ENCODE measurements at places on chromosomes 12 and 14.

DNA sequence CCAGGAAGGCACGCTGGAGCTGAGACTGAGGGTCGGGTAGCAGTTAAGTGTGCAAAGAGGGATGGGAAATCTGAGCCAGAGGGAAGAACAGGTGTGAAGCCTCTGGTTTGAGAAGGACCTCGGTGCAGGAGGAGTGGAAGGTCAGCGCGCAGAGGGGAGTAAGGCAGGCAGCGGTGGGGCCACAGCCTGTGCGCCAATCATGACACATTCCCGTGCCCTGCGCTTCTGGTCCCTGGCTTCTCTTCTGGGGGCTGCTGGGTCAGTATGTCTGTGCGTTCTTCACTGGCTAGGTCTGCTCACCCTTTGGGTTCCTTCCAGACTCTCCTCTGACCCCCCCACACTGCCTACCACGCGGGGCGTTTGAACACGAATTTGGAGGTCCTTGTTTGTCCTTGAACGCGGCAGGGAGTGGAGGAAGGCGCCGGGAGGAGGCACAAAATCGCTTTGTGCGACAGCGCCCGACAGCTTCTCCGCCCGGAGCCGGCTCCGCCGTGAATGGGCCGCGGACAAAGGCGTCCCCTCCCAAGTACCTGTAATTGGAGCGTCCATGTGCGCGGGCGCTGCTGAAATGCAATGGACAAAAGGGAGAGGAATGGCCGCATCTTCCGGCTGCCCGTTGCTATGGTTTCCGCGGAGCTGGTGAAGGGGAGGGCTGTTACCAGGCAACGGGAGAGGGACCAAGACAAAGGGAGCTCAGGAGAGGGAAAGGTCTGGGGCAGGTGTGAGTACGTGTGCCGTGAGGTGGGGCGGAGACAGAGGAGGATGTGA lies 207.2 kb upstream of the SRRM4 start:
- no peak for DNase-seq

- DNase-seq: no peak
Measured at GRCh38 chr14:87797001-87797400, 196.0 kb downstream of the GALC start.

DNA sequence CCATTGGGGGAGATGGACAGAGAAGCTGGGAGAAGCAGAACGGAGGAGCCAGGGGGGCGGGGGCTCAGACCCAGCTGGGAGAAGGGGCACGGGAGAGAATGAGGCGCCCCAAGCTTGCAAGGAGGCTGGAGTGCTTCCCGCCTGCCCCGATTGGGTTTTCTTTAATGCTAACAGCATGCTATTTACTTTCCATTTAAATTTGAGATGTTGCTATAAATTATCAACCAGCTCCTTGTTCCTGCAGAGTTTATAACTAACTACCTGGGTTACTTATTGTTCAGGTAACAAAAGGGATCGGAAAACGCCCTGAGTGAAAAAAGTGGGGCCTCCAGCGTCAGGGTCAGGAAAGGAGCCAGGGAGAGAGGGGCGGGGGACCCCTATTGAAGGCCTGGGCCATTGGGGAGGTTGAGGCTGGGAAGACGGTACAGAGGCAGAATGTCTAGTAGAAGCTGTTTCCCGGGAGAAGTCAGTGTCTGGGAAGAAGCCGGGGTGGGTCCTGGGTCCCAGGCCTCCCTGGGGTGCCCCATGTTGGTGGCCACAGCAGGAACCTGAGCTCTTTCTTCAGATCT lies 2.5 kb downstream of the HNF1A start:
- DNase-seq: no peak

DNA sequence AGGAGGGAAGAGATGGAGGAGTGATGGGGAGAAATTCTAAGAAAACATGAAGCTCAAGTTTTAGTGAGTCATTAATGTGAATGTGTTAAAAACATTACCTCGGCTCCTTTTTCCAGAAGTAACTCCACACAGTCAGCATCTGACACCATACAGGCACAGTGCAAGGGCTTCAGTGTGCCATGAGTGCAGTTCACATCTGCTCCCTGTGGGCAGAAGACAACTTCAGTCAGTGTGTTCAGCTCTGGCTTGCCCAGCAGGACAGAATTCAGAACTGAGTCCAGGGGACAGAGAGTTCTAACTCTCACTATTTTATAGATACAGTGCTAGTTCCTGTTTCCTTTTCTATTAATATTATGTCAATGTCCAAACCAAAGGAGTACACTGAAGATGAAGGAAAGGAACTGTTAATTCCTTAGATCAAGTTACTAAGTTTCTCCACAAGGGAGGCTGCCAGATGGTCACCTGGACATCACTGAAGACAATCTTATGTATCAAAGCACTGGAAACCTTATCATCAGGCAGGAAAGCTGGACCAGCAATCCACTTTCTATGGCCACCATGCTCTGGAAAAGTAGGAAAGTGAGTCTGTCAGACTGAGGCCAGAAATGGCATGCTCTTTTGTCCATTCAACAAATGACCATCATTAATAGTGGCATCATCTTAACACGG lies 6.1 kb downstream of the ASB8 start:
- DNase-seq: no peak

DNA sequence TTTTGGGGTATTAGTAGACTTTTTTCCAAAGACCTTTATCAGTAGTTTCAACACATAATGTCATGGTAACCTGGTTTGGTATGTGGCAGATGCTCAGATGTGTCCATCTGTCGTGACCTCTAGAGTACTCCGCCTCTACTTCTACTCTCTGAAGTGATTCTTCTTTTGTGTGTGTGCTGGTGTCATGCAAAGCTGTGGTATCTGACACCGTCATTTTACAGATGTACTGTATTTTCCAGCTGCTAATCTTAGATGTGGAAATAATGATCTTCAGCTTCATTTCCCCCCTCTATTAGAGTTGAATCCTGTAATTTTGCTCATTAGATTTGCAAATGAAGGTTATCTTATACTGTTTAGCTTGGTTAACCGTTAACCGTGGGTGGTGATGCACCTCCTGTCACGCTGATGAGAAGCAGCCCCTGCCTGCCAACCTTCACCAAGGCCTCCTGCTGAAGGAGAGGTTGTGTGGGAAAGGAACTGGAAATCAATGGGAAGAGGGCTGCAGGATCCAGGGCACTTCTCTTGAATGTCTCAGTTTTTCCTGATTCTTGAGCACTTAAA lies 222.4 kb upstream of the AMIGO2 start:
- DNase-seq: no peak

DNA sequence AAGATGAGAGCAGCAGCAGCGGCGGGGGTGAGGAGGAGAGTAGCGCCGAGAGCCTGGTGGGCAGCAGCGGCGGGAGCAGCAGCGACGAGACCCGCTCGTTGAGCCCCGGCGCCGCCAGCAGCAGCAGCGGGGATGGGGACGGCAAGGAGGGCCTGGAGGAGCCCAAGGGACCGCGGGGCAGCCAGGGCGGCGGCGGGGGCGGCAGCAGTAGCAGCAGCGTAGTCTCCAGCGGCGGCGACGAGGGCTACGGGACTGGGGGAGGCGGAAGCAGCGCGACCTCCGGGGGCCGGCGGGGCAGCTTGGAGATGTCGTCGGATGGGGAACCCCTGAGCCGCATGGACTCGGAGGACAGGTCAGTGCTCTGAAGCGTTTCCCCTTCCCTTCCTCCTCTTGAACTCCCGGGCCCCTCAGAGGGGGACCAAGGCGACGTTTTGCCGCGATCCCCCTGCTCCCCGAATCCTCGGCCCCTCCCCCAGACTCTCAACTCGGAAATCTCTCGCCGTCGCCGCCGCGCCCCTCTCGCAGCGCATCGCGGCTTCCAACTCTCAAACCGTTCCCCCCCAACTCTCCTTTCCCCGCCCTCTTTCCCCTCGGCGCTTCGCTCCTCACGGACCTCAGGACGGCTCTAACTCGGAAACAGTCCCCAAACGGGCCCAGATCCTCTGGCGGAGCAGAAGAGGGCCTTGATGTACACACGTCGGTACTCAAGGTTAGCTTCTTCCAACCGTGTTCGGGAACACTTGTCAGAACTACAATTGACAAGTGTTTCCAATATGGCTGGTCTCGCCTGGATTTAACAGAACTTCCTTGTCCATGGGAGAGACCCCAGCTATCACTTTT lies 947 bp downstream of the AEBP2 start:
- peak; percentile 46 for DNase-seq

- peak; percentile 14 for DNase-seq
Measured at GRCh38 chr12:1529862-1530591, 64.4 kb downstream of the FBXL14 start.

GRCh38 chr14:72516936-72517700 lies 376.8 kb downstream of the DPF3 start:
- DNase-seq: peak; percentile 63

DNA sequence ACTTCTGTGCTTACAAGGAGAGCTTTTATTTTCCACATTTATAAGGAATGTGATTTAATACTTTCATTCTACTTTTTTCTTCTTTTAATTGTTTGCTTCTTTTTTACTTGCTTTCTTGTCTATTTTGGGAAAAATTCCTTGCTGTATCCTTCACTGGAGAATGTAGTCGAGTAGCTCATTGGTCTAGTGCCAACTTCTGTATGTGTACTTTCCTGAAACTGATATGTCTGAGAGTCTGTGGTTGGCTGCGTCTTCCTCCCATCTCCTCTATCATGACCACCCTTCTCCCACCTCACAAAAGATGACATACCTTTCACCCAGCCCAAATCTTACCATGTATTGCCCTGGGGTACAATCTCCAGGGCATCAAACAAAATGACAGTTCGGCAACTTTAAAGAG lies 51.8 kb downstream of the MSRB3 start:
- DNase-seq: no peak

DNA sequence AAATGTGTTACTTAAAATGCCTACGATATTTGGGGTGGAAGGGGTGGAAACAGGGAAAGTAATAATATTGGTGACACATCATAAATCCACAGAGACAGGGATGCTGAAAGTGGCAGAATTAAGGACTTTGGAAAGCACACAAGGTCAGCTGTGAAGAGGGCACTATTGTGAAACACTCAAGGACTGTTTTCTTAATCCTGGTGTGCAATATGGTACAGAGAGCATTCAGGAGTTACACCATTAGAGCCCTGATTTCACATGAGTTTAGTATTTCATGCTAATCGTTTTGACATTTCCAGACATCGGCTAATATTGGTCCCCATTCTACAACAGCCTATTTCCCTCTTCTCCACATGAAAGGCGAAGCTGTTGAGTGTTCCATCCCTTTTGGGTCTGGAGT lies 219.2 kb downstream of the MSRB3 start:
- no peak for DNase-seq

DNA sequence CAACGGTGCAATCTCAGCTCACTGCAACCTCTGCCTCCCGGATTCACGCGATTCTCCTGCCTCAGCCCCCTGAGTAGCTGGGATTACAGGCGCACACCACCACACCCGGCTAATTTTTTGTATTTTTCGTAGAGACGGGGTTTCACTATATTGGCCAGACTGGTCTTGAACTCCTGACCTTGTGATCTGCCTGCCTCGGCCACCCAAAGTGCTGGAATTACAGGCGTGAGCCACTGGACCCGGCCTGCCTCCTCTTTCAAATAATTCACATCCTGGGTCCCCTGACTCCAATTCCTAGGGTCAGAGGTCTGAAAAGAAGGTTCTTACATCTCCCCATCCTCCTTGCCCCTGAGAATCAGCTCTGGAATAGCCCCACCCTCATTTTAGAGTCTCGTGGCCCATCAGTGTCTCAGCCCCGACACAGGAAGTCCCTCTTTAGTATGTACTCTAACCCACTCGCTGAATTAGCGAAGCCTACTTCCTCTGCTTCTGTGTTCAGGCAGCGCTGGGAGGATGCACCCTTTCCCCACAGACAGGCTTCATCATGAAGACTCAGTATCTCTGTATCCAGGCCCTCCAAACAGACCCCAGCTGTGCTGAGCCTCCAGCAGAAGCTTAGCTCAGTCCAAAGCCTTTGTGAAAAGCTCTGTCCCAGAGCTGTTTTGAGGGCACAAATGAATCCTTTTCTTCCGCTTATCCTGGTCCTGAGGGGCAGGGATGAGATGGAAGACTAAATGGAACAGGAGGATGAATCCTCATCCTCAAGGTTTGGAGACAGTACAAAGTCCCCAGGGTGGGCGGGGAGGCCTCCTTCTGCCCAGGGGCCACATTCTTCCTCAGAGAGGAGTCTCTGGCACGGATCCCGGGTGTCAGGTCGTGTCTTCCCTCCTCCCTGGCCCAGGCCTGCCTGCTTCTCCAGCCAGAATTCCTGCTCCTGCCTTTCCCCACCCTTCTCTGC lies 3.5 kb downstream of the LPAR5 start:
- no peak for DNase-seq

- no peak for DNase-seq
Measured at GRCh38 chr14:56124327-56124726, 6.1 kb downstream of the PELI2 start.

GRCh38 chr12:69490920-69491643 lies 20.9 kb downstream of the FRS2 start:
- no peak for DNase-seq

DNA sequence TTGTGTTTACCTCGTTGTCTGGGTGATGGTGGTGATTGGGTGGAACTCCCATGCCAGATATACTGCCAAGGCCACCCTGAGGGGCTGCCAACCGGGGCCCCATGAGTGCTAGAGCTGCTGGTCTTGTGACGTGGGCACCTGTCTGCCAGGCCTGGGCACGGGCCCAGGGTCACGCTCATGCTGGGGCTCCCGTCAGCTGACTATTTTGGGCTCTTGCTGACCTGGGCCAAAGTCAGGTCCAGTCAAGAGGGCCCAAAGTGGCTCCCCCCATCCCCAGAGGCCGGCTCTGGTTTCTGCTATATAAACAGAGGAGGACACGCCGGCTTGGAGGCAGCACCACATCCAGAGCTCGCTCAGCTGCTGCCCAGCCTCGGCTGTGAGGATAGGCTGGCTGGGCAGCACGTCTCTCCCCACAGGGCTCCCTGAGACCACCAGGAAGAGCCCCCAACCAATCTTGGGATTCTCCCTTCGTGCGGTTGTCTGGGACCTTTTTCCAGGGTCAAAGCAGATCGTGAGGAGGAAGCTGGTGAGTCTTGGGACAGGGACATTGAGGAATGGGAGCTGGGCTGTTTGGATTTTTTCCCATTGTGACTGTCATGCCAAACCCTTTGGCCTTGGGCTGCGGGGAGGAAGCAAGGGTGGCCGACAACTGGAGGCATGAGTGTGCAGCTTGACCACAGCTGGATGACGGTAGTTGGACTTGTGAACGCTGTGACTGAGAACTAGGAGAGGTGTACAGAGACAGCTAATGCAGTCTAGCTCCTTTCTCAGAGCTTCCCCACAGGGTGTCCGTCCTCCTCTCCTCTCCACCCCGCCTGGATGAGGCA lies 7.6 kb upstream of the NR4A1 start:
- no peak for DNase-seq

DNA sequence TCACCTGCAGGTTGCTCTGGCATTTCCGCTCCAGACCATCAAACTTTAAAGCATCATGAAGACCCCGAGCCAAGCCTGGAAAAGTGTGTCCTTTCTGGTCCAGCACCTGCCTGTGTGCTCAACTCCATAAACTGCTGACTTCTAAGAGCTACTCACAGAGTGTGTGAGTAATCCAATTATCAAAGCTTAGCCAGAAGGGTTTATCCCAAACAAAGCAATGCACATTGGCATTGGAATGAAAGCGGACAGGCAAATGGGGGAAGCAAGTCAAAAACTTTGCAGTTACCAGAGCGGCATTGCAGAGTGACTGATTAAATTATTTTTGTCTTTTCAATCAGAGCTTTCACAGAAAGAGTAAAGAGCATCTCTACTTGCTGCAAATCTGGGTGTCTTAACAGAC lies 1262.4 kb upstream of the SEL1L start:
- DNase-seq: no peak

GRCh38 chr12:64800640-64801039 lies 23.8 kb upstream of the TBC1D30 start:
- DNase-seq: no peak
